ENCODE measurements at places on chromosomes 12 and 14. TPM values are rescaled to one million over a fixed set of nuclear protein-coding genes. Genes with fewer than 3 reads are reported as not detected.
A peak's percentile ranks its signal among the peaks of the same experiment; 100 is the strongest.

The PDE3A gene
- 3.3 TPM for total RNA-seq

The TPH2 gene
- total RNA-seq, result 0.90 TPM

The TDRD9 gene
- total RNA-seq, result not detected

The EXD2 gene
- 20.3 TPM for total RNA-seq

The RPGRIP1 gene
- total RNA-seq, result 0.65 TPM

The SOX5 gene
- total RNA-seq, result 2.6 TPM

The LACRT gene
- total RNA-seq, result not detected

The NFKBIA gene
- total RNA-seq, result 25.9 TPM

DNA sequence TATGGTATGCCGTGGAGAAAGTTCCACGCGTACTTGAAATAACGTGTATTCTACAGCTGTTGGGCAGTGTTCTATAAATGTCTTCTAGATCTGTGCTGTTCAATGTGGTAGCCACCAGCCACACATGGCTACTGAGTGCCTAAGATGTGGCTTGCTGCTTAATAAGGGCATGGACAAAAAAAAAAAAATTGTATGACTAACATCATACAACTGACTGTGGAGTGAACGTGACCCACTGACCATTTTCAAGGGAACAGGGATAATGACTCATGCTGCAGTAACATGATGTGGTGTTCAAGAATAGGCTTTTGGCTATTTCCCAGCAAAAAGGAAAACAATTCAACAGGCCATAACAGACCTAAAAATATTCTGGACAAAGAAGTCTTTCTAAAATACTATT is 13.0 kb downstream of the ATG14 start:
- no peak overlapping the region for H3K27ac ChIP-seq
- no peaks in the 10 kb centered on the region for H3K4me1 ChIP-seq
- no peaks in the 10 kb centered on the region for H3K27me3 ChIP-seq
- DNase-seq, result no peak
- H3K36me3 ChIP-seq, result no peaks in the 10 kb centered on the region
- H3K4me3 ChIP-seq, result no peak overlapping the region

DNA sequence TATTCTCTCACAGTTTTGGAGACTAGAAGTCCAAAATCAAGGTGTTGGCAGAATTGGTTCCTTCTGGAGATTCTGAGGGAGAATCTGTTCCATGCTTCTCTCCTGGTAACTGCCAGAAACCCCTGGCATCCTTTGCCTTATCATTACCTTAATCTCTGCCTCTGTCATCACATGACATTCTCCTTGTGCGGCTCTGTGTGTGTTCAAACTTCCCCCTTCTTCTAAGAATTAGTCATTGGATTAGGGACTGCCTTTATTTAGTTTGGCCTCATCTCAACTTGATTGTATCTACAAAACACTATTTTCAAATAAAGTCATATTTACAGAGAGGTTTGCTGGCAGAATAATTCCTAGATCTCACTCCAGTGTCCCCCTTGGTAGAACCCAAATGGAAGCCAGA is 68.9 kb downstream of the ZNF641 start:
- H3K4me1 ChIP-seq, result no peaks in the 10 kb centered on the region
- H3K27me3 ChIP-seq, result peaks cover 45% of the 10 kb centered on the region

DNA sequence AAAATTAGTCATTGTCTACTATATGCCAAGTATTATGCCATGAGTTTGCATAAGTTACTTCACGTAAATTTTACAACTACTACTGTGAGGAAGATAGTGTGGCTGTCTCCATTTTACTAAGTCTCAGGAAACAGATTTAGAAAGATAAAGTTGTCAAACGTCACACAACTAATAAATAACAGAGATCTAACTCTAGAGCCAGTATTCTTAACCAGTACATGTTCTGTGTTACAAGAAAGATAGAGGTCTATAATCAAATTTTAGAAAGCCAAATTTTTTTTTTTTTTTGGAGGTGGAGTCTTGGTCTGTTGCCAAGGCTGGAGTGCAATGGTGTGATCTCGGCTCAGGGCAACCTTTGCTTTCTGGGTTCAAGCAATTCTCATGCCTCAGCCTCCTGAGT is 14.2 kb downstream of the CLEC4C start:
- no peak overlapping the region for H3K4me3 ChIP-seq
- no peak for DNase-seq
- peaks cover 3% of the 10 kb centered on the region for H3K4me1 ChIP-seq
- no peaks in the 10 kb centered on the region for H3K36me3 ChIP-seq
- H3K27ac ChIP-seq, result no peak overlapping the region

DNA sequence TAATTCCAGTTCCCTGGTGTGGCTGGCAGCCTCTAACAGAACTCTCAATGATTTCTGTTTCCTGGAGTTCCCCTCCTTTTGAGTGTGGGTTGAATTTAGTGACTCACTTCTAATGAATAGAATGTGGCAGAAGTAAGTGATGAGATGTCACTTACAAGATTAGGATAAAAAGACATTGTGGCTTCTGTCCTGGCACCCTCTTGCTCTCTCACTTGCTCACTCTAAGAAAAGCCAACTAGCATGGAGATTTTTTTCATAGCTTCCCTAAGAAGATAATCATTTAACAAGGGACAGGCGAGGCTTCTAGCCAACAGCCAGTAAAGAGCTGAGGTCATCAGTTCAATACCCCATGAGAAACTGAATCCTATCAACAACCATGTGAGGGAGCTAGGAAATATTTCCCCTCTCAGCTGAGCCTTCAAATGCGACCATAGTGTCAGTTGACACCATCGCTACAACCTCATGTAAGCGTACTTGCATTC is 156.7 kb downstream of the TMTC3 start:
- H3K4me3 ChIP-seq, result no peak overlapping the region
- DNase-seq, result no peak
- H3K27ac ChIP-seq, result no peak overlapping the region
- no peaks in the 10 kb centered on the region for H3K4me1 ChIP-seq
- no peaks in the 10 kb centered on the region for H3K36me3 ChIP-seq

- H3K4me1 ChIP-seq, result peaks cover 8% of the 10 kb centered on the region
- DNase-seq, result no peak
- H3K27ac ChIP-seq, result no peak overlapping the region
- no peaks in the 10 kb centered on the region for H3K36me3 ChIP-seq
- no peak overlapping the region for H3K4me3 ChIP-seq
- no peaks in the 10 kb centered on the region for H3K27me3 ChIP-seq
These were observed 411.2 kb downstream of the NPAS3 start for GRCh38 chr14:33349871-33350270.

GRCh38 chr14:81990312-81990761 is 456.7 kb upstream of the SEL1L start:
- H3K27ac ChIP-seq, result no peak overlapping the region
- no peaks in the 10 kb centered on the region for H3K36me3 ChIP-seq

- no peaks in the 10 kb centered on the region for H3K27me3 ChIP-seq
- no peak overlapping the region for H3K4me3 ChIP-seq
- H3K4me1 ChIP-seq, result no peaks in the 10 kb centered on the region
These were observed 93.9 kb upstream of the DIO3 start for GRCh38 chr14:101467181-101467926.

DNA sequence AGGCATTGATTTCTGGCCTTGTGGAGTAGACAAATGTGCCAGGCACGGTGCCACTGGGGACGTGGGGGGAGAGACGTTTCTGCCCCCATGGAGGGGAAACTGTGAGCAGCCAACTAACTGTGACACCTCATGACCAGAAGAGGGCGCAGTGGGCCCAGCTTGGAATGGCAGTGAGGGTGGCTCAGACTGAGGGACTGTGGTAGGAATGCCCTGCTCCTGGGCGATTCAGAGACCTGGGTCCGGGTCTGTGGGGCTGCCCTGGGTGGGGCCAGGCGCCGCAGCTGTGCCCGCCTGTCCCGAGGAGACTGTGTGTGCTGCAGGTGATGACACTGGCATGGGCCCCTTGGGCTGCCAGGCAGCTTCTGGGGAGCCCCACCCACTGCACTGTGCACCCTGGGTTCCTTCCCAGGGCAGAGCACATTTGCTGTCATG is 60.6 kb downstream of the SLC25A47 start:
- no peak overlapping the region for H3K4me3 ChIP-seq
- no peaks in the 10 kb centered on the region for H3K4me1 ChIP-seq
- peak; percentile 87 for DNase-seq
- no peaks in the 10 kb centered on the region for H3K27me3 ChIP-seq
- no peaks in the 10 kb centered on the region for H3K36me3 ChIP-seq

DNA sequence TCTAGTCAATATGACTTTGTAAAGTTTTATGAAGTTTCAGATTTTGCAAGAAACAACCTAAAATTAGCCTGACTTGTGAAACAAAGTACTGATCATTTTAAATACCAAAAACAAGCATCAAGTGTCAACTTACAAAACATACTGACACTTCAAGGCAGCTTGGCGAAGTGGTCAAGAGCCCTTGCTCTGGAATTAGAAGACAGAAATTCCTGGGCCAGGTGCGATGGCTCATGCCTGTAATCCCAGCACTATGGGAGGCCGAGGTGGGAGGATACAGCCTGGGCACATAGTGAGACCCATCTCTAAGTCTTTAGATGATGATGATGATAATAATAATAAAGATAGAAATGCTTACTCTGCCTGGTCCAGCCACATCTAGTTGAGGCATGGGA is 45.4 kb upstream of the NR2C1 start:
- DNase-seq, result no peak
- peaks cover 11% of the 10 kb centered on the region for H3K4me1 ChIP-seq
- no peaks in the 10 kb centered on the region for H3K36me3 ChIP-seq
- no peak overlapping the region for H3K4me3 ChIP-seq
- H3K27ac ChIP-seq, result no peak overlapping the region

DNA sequence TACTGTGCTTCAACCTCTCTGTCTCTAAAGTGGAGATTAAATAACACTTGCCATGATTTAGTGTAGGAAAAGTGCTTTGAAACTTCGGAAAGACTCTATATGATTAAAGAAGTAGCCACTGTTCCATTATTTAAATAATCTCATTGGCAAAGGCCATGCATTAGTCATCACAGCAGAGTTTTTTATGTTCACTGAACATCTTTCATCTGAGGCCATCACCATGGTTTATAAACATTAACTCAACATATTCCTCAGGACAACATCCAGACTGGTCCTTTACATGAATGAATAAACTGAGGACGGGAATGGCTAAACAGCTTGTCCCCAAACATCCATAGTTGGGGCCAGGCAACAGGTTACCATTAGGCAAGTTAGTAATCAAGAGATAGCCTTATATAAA is 124.6 kb upstream of the FRMD6 start:
- H3K4me3 ChIP-seq, result no peak overlapping the region
- H3K27me3 ChIP-seq, result no peaks in the 10 kb centered on the region
- no peak for DNase-seq
- no peak overlapping the region for H3K27ac ChIP-seq
- H3K36me3 ChIP-seq, result no peaks in the 10 kb centered on the region

- no peaks in the 10 kb centered on the region for H3K4me1 ChIP-seq
- no peak for DNase-seq
- H3K4me3 ChIP-seq, result no peak overlapping the region
- peaks cover 1% of the 10 kb centered on the region for H3K27me3 ChIP-seq
- no peaks in the 10 kb centered on the region for H3K36me3 ChIP-seq
- H3K27ac ChIP-seq, result no peak overlapping the region
These were observed 3.9 kb downstream of the SLCO1A2 start for GRCh38 chr12:21330682-21331253.

GRCh38 chr12:123829561-123829960 is 67.5 kb downstream of the DNAH10 start:
- no peak overlapping the region for H3K27ac ChIP-seq
- H3K4me1 ChIP-seq, result no peaks in the 10 kb centered on the region
- no peaks in the 10 kb centered on the region for H3K36me3 ChIP-seq
- no peaks in the 10 kb centered on the region for H3K27me3 ChIP-seq

GRCh38 chr12:2431810-2432209 is 363.0 kb upstream of the FKBP4 start:
- H3K4me3 ChIP-seq, result no peak overlapping the region
- H3K27ac ChIP-seq, result no peak overlapping the region
- no peak for DNase-seq
- H3K36me3 ChIP-seq, result no peaks in the 10 kb centered on the region
- no peaks in the 10 kb centered on the region for H3K27me3 ChIP-seq

DNA sequence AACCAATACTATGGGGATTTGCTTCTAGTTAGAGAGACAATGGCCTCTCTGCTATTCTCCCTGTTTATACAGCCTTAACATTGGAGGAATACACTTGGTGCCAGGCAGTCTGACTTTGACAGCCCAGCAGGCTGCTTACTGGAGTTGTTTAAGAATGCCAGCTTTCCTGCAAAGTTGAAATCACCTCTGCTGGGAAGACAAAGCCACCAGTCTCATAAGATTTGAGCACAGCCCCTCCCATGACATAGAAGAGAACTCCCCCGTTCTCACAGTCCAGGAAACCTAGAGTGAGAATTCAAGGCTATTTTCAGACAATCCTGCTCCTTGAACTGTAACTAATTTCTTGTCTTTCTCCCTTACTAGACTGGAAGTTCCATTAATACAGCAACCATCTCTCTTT is 21.1 kb upstream of the CATSPERB start:
- no peaks in the 10 kb centered on the region for H3K36me3 ChIP-seq
- no peaks in the 10 kb centered on the region for H3K27me3 ChIP-seq
- H3K4me3 ChIP-seq, result no peak overlapping the region
- no peaks in the 10 kb centered on the region for H3K4me1 ChIP-seq
- no peak overlapping the region for H3K27ac ChIP-seq
- no peak for DNase-seq

GRCh38 chr14:63992858-63993257 is 140.1 kb downstream of the SYNE2 start:
- no peaks in the 10 kb centered on the region for H3K27me3 ChIP-seq
- no peaks in the 10 kb centered on the region for H3K4me1 ChIP-seq
- no peak for DNase-seq
- H3K36me3 ChIP-seq, result peaks cover 23% of the 10 kb centered on the region

DNA sequence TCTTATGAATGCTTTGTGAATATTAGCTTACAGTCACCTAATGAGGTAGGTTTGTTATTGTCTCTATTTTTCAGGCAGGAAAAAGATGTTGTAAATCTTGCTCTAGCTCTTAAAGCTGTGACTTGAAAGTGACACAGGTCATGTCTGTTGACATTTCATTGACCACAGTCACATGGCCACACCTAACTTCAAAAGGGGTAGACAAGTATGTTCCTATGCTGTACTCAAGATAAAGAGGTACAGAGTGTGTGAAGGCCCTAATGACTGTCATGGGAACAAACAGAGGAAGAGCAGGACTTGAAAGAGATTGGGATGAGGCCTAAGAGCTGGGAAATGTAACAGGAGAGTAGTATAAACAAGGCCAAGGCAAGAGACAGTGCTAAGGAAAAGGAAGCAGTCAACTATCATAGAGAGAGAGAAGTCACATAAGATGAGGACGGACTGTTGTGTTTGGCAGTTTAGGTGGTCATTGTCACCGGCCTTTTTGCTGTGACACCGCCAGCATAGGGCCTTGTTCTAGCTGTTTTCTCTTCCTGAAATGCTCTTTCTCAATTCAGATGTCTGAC is 181.0 kb downstream of the CFAP54 start:
- H3K27ac ChIP-seq, result no peak overlapping the region
- H3K36me3 ChIP-seq, result no peaks in the 10 kb centered on the region
- no peak for DNase-seq
- H3K4me1 ChIP-seq, result no peaks in the 10 kb centered on the region
- no peaks in the 10 kb centered on the region for H3K27me3 ChIP-seq

- H3K4me3 ChIP-seq, result no peak overlapping the region
- DNase-seq, result no peak
- peaks cover 26% of the 10 kb centered on the region for H3K4me1 ChIP-seq
- no peak overlapping the region for H3K27ac ChIP-seq
These were observed 15.6 kb downstream of the BAG5 start for GRCh38 chr14:103546652-103547454.

GRCh38 chr12:69096669-69097335 is 142.6 kb upstream of the CPSF6 start:
- no peaks in the 10 kb centered on the region for H3K27me3 ChIP-seq
- no peak for DNase-seq
- no peak overlapping the region for H3K27ac ChIP-seq
- peaks cover 3% of the 10 kb centered on the region for H3K4me1 ChIP-seq
